Mammary epithelial cell (primary cell): ENCODE measurements at places on chromosomes 7 and 10. TPM values are rescaled to one million over a fixed set of nuclear protein-coding genes. Genes with fewer than 3 reads are reported as not detected.

DNA2 gene
- total RNA-seq, result 6.1 and 10.3 TPM in 2 replicates

LFNG gene
- 6.6 and 29.7 TPM in 2 replicates for total RNA-seq

PUS7 gene
- total RNA-seq, result 22.0 and 23.9 TPM in 2 replicates

LIPM gene
- total RNA-seq, result not detected in 2 replicates

FFAR4 gene
- not detected in 2 replicates for total RNA-seq

C10orf67 gene
- total RNA-seq, result 0.16 and 0.35 TPM in 2 replicates

HMX3 gene
- total RNA-seq, result 0.26 and 0.94 TPM in 2 replicates

DNAAF5 gene
- total RNA-seq, result 27.8 TPM

SP4 gene
- 2.8 and 3.4 TPM in 2 replicates for total RNA-seq

FBXW4 gene
- total RNA-seq, result 34.7 TPM

RNF148 gene
- not detected in 2 replicates for total RNA-seq

BEND7 gene
- 6.0 and 15.1 TPM in 2 replicates for total RNA-seq
